ENCODE measurements at places on chromosomes 4 and X.

DNA sequence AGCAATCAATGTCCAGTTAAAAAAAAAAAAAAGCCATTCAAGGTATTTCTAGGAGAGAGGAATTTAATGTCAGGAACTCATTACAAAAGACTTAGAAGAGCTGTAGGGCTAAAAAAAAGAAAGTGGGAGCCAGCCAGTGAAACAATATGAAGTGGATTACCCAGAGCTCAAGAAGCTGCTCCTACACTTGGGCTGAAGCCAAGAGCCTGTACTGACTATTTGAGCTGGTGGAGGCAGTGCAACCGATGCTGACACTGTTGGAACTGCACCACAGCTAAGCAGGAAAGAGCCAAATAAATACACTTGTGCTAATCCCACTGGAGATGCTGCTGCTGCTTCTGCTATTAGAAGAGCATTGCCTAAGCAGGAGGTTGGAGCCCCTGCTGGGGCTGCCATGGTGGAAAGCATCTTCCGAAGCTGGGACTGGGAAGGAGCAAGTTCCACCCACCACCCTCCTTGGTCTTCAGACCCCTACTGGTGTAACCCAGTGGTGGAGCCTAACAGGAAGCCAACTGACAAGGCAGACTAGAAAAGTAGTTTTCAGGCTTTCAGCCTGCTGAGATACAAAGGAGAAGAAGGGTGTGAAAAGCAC is 65.4 kb downstream of the CXXC4 start:
- no peak for DNase-seq

GRCh38 chr4:3184725-3185124 is 64.2 kb upstream of the MSANTD1 start:
- no peak for DNase-seq

- DNase-seq: no peak
Observed at GRCh38 chr4:123312116-123312515, 84.5 kb upstream of the SPRY1 start.

DNA sequence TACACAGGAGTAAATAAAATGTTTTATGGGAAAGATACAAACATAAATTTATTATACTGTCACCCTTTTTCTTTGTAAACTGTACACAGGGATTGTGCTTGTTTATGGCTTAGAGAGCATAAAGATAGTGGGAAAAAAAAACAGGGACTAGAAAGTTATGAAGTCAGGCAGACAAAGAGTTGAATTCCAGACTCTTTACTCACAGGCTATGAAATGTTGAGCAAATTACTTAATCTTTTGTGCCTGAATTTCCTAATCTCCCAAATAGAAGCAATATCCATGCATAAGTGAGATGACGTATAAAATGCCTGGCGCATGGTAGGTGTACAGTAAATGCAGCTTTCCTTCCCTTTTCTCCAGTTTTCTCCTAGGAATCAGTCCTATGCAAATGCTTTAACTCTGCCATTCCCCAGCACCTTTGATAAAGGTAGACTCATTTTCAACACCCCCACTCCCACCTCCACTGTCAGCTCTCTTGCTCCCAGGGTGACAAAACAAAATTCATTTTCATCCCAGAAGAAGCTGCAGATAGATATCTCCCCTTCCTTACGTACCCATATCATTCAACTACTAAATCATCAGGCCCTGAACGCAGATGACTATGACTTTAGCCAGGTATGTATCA is 44.5 kb upstream of the BTC start:
- DNase-seq: no peak

DNA sequence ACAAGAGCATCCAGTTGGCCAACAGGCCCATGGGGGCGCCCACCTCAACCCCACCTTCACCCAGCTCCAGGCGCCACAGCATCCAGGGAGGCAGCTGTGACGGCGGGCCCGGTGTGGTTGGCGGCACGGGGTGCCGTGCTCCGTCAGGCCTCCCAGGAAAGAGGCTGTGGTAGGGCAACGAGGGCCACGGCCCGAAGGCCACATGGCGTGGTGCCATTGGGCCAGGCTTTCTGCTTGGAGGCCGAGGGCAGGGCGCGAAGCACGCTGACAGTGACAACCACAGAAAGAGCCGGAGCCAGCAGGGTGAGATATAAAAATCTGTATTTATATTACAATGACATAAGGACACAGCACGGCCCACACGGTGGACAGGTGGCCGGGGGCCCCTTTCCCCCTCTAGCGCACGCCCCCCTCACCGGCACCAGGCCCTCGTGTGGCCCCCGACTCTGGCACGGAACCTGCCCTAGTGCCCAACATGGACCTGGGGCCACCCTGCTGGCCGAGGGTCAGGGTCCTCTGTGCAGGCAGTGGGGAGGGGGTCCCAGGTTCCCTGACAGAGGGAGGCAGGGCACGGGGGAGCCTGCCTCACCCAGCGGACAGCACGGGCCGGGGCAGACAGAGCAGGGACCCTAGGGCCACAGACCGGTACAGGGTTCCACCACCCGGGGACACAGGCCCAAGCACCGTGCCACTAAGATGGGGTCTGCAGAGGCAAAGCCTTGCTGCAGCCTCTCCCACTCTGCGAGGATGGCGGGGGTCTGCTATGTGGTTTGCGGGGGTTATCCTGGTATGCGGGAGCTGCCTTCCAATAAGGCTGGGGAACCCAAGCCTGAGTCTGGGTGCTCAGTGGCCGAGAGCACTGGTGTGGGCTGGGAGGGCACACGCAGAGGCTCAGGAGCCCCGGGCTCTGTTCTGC is 5.5 kb upstream of the HAUS3 start:
- peak; percentile 1 for DNase-seq

- DNase-seq: no peak
Observed at GRCh38 chr4:138774940-138775339, 240.6 kb upstream of the NOCT start.

DNA sequence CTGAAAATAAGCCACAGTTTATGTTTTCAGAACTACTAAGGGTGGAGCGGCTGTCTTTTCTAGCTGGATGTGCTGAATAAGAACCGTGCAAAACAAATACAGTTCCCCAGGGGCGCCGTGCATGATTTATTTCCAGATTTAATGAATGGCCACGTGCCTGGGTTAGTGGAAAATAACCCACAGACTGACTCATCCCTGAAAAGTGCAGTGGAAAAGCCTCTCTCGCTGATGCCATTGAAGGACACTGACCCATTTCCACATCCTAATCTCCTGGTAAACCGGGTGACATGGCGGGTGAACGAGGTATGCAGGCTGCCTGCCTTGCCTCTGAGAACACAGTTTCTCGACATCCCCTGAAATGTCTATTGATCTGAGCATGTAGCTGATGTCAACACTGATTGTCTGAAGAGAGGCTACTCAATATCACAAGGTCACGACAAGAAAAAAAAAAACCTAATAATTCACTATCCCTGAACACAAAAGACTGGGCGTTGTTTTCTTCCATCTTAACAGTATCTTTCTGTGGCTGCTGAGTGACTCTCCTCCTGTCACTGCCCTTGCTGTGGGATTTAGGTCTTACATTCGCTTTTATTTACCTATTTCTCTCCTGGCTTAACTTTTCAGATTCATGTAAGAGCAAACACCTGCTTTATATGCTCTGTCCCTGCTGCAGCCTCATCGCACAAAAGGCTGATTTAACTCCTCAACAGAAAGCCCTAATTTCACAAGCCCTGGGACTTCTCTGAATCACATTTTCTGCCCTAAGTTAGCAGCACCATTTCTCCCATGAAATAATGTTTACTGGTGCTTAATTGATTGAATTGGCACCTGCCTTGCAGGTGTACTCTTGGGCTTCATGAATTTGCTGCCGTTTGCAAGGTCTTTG is 76.9 kb upstream of the SCOC start:
- peak; percentile 32 for DNase-seq

DNA sequence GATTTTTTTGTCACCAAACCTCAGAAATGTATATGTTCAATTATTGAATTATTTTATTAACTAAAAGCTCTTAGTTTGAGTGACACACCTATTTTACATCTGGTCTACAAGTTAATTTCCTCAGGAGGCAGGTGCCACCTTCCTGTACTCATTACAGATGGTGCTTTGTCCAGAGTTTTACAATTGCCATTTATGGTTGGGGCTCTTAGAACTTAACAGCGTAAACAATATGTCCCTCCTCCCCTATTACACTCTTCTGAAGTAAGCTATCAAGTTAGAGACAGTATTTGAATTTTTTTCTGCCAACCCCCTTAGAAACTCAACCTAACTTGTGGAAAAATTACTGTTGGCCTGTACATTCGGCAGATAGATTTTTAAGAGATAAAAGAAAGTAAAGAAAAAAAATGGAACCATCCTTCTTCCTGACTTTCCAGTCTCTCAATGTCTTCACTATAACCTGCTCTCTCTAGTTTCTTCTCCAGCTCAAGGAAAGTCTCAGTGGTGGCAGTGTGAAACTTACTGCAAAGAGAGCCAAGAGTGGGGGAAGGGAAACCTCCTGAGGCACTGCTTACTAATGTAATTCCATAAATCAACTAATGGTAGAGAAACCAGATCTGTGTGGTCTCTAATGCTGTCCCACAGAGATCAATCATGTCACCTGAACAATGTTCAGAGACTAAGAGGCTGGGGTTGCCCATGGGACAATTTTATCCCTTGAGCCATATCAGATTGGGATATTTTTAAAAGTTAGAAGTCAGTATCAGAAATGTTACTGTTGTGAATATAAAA is 7.8 kb downstream of the CXXC4 start:
- DNase-seq: no peak

GRCh38 chrX:56800307-56800706 is 71.3 kb downstream of the NBDY start:
- no peak for DNase-seq

DNA sequence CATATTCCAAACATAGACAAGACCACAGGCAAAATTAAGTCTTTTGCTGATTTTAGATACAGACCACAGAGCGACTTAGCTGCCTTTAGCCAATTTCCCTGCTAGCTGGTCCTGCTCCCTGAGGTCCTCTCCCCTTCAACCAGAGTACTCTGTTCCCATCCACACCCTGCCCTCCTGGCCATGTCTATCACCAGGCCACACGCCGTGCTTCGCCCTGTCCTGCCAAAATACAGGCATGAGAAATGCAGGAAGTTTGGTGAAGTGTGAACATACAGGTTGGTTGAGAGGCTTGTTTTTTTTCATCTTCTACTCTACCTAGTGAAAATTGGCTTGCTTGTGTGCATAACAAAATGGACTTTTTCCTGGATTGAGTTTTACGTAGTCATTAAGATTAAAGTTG is 226.2 kb upstream of the TENM3 start:
- no peak for DNase-seq

- no peak for DNase-seq
Observed at GRCh38 chr4:11805842-11806241, 377.1 kb upstream of the HS3ST1 start.

DNA sequence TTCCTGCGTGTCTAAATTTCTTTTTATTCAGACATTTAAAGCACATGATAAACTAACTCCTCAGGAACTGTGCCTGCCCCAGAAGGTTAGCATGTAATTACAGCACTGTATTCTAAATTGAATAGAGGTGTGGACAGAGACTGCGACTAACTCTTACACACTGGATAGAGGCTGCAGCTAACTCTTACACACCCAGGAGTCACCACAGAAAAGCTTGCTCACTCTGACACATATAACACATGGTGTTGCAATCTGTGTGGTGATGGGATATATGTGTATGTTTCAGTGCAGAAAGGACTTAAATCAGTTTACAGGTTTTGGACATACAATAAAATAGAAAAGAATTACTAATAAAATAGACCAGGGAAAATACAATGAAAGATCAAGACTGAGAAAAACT is 41.5 kb downstream of the SMAD1 start:
- no peak for DNase-seq

- DNase-seq: no peak
Observed at GRCh38 chrX:82748906-82749505, 759.1 kb upstream of the POU3F4 start.

Data from H54 (cell line).